ENCODE measurements at places on chromosomes 1 and 21. TPM values are rescaled to one million over a fixed set of nuclear protein-coding genes. Genes with fewer than 3 reads are reported as not detected.

Gene CELA2B
- 0.41 TPM for total RNA-seq

- no peak for DNase-seq
Measured at GRCh38 chr1:232192781-232193450, 437.0 kb downstream of the SIPA1L2 start.

- peak; percentile 78 for DNase-seq
Measured at GRCh38 chr1:27602462-27603308, 1.3 kb downstream of the AHDC1 start.

DNA sequence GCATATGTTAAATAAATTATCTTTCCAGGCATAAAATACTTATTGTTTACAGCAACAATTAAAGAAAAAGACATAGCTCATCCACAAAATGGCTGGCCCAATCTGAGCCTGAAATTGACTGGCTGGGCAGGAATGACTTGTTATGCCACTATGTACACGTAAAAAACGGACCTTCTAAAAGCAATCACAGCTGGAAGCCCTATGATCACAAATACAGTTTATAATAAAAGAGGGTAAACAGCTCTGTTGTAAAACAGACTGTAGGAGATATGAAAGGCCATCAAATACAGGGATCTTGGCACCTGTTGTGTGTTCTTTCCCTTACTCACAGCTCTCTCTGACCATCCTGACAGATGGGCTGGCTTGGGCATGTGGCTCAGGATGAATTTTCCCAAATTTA lies 70.5 kb upstream of the DMRTA2 start:
- no peak for DNase-seq

DNA sequence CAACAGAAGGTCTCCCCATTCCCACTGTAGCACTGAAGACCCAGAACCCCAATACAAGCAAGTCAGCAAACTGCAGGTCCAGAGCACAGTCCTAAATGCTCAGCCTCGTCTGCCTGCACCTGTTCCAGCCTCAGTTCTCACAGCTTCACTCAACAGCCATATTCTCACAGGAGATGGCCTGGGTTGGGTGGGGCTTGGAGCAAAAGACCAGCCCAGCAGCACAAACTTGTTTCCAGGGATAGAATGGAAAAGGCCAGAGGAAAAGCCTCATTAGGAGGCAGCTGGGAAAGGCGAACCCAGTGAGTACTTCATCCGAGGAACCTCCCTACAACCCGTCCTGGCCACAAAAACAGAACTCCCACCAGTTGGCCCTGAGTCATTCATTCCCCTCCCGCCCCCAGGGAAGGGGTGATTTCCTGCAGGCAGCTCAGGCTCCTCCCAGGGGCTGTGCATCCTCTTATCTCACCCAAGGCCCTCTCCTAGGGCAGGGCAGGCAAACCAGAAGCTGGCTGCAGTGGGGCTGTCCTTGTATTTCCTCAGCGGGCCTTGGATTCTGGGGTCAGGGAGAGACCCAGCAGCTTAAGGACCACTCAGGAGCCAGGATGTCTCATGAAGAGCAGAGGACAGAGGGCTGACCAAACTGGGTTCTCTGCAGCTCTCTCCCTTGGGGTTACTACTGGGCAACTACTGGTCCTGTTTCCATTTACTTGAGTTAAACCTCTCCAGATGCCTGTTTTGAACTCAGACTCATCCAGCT lies 7.4 kb upstream of the MPL start:
- peak; percentile 12 for DNase-seq

DNA sequence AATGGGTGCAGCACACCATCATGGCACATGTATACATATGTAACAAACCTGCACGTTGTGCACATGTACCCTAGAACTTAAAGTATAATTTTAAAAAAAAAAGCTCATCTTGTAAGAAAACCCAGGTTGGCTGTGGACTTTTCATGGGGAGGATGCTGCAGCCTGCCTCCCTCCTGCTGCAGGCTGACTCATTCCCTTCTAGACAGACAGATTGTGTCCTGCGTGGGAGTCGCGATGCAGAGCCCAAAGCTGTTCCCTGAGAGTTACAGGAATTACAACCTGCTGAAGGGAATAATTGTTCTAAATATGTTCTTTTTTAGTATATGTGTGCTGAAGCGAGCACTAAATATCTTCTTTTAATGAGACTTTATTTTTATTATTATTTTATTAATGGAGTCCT lies 93.2 kb downstream of the TBX19 start:
- DNase-seq: no peak

Gene TFF1
- not detected for total RNA-seq

- DNase-seq: no peak
Measured at GRCh38 chr1:223837687-223838086, 8.1 kb downstream of the TP53BP2 start.

- peak; percentile 24 for DNase-seq
Measured at GRCh38 chr1:84855691-84856630, 37.0 kb downstream of the LPAR3 start.

GRCh38 chr1:85387781-85388180 lies 77.2 kb downstream of the DDAH1 start:
- no peak for DNase-seq

DNA sequence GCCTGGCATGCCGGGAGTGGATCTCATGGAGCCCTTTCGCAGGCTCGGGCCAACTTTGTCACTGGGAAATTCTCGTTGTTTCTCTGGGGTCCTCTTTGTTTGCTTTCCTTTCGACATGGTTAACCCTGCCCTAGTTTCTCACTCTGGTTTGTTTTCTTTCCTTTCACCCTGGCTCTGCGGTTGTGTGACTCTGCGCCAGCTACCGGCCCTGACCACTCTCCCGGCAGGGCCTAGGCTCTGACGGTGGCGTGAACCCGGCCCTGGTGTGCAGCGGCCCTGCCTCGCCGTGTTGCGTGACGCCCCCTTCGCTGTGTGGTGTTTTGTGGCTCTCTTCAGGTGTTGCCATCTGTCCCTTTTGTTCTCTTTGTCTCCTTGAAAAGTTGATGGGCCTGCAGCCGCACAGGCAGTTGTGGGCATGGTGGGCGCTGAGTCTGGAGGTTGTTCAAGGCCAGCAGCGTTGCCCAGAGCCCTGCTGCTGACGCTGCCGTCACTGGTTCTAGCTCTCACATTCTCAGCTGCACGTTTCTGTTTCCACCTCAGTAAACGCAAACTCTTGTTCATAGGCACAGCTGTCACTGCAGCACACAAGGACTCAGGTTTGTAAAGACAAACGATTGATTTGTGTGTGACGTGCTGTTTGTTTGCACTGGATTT lies 64.6 kb upstream of the DIP2A start:
- peak; percentile 73 for DNase-seq

Gene KDM1A
- total RNA-seq: 98.1 TPM

DNA sequence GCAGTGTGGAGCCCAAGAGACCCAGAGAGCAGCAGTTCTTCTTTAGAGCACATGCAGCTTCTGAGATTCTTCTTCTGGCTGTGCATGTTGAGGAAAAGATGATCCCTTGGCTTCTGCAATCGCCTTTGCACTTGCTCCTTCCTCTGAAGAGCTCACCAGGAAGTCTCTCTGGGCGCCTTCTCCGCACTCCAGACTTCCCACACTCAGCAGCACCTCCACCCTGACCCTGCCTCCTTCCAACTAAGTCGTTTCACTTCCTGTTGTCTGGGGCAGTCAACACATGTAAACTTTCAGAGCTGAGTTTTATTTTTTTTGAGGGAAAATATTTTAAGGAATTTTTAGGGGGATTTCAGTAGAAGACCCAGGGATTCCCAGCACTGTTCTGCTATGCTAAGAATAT lies 73.4 kb upstream of the F3 start:
- DNase-seq: no peak

DNA sequence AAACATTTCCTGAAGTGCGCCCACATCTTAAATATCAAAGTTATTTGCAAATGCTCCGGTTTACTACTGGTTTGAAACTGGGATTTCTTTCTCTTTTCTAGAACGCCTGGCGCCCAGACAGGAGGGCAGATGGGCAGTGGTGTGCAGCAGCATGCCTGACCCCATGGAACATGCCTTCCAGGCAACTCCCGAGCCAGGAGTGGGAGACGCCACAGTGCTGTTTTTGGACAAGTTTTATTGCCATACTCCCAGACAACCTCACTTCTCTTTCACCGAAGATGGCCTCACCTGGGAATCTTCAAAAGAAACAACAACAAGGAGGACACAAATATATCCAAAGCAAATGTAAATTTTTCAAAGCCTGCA lies 21.5 kb downstream of the UBE2G2 start:
- DNase-seq: no peak

Gene KLHDC8A
- 0.72 TPM for total RNA-seq

DNA sequence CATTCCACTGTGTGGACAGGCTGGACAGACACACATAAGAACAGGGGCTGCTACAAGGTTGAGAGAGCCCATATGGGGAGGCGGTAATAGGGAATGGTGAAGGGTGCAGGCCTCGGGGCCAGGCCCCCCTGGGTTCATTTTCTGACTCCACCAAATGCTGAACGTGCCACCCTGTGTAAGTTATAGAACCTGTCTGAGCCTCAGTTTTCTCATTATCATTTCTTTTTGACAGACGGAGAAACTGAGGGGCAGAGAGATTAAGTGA lies 569.5 kb downstream of the PTPRU start:
- no peak for DNase-seq

Gene ATP1A4
- 0.62 TPM for total RNA-seq

DNA sequence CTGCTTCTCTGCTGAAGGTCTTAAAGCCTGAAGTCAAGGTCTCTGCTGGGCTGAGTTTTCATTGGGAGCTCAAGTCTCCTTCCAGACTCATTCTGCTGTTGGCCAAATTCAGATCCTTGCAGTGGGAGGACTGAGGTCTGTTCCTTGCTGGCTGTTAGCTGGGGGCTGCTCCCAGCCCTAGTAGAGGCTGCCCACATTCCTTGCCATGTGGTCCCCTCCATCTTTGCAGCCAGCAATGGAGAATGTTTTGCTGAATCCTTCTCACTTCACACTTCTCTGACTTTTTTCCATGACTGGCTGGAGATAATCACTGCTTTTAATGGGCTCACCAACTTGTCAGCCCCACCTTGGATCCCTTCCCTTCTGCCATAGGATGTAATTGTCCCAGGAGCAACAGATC lies 33.2 kb downstream of the UBASH3A start:
- DNase-seq: no peak

Gene S100A14
- 40.9 TPM for total RNA-seq

GRCh38 chr1:38529391-38529790 lies 330.2 kb downstream of the RRAGC start:
- DNase-seq: no peak

DNA sequence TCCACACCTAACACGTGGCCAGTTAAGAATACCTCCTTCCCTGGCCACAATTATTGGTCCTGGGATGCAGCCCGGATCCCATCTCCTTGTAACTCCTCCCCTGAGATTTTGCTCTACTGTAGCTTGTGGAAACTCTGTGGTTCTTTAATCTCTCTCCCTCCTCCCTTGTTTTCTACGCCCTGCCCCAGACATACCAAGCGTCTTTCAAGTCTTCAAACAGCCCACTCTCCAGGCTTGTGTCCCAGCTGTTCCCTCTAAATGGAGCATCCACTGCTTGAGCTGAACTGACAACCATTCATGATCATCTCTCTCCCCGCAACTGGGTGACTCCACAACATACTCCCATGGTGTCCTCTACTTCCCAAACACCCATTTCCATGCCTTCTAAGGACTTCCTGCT lies 111.6 kb downstream of the SIPA1L2 start:
- DNase-seq: peak; percentile 50

GRCh38 chr21:33396951-33397350 lies 6.3 kb upstream of the IFNGR2 start:
- peak; percentile 21 for DNase-seq
